ENCODE measurements at places on chromosomes 5 and 9. TPM values are rescaled to one million over a fixed set of nuclear protein-coding genes. Genes with fewer than 3 reads are reported as not detected.

The LCN9 gene
- polyA plus RNA-seq: not detected

The GPX8 gene
- not detected for polyA plus RNA-seq

The SNCAIP gene
- polyA plus RNA-seq: not detected

The BSPRY gene
- 0.16 TPM for polyA plus RNA-seq

The SLC28A3 gene
- polyA plus RNA-seq: 0.05 TPM

The WWC1 gene
- not detected for polyA plus RNA-seq

The MAPKAP1 gene
- 71.3 TPM for polyA plus RNA-seq

The GLT6D1 gene
- polyA plus RNA-seq: not detected

The GARNL3 gene
- polyA plus RNA-seq: not detected

The PCDHA9 gene
- polyA plus RNA-seq: not detected

The TBCA gene
- polyA plus RNA-seq: 191 TPM

The TBC1D2 gene
- 1.7 TPM for polyA plus RNA-seq

The AMBP gene
- polyA plus RNA-seq: not detected

The QRFP gene
- polyA plus RNA-seq: 0.75 TPM

The GABRA6 gene
- not detected for polyA plus RNA-seq

The KIF12 gene
- polyA plus RNA-seq: not detected

The ENG gene
- polyA plus RNA-seq: 6.4 TPM

The TAF11L4 gene
- polyA plus RNA-seq: not detected

The PCDHA10 gene
- polyA plus RNA-seq: not detected

The MARCOL gene
- not detected for polyA plus RNA-seq

The CARTPT gene
- polyA plus RNA-seq: not detected

The TXNDC8 gene
- polyA plus RNA-seq: not detected

The ZBTB6 gene
- polyA plus RNA-seq: 2.6 TPM

The PROB1 gene
- 0.67 TPM for polyA plus RNA-seq

Data from naive B cell (primary cell).